ENCODE measurements at places on chromosomes 3 and 15.

- DNase-seq: no peak
Observed at GRCh38 chr15:47682661-47683060, 34.6 kb upstream of the SEMA6D start.

- no peak for DNase-seq
Observed at GRCh38 chr3:119084371-119085069, 49.9 kb upstream of the IGSF11 start.

DNA sequence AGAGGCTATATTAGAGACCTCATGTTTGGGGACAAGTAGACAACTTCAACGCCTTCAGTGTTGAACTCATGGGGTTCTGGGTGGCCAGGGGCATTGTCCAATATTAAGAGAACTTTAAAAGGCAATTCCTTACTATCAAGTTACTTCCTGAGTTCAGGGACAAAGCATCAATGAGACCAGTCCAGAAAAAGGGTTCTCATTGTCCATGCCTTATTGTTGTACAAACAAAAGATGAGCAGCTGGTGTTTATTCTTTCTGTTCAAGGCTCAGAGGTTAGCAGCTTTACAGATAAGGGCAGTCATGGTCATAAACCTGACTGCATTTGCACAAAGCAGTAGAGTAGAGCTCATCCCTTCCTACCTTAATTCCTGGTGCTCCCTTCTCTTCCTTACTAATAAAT, 18.5 kb upstream of the PDHB start:
- no peak for DNase-seq

- no peak for DNase-seq
Observed at GRCh38 chr3:177878957-177879356, 657.3 kb upstream of the KCNMB2 start.

DNA sequence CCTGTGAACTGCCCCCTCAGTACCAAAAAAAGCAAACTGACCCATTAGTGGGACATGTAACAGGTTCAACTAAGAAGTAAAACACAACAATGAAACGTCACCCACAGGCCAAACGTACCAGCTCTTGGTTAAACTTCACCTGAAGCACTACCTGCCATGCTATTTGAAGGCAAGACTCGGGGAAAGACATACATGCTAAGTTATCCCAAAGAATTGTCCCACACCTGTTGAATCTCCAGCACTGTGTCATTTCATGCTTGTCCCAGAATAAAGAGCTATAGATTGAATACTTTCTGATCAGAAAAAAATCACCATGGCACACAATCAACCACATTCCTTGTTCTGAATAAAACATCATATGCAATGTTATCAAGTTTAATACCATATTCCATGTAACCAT, 195.4 kb upstream of the WNT5A start:
- DNase-seq: no peak

- no peak for DNase-seq
Observed at GRCh38 chr3:118213892-118214291, 820.8 kb downstream of the IGSF11 start.
